T47D (cell line): ENCODE measurements at places on chromosomes 2 and 18.

GRCh38 chr2:8522687-8523086 is 159.2 kb upstream of the ID2 start:
- DNase-seq: no peak

- DNase-seq: peak; percentile 73
Observed at GRCh38 chr18:51278045-51278649, 80.7 kb upstream of the MEX3C start.

- no peak for DNase-seq
Observed at GRCh38 chr18:67243799-67244587, 272.5 kb downstream of the DSEL start.

- DNase-seq: no peak
Observed at GRCh38 chr18:9688036-9688741, 19.9 kb upstream of the RAB31 start.

DNA sequence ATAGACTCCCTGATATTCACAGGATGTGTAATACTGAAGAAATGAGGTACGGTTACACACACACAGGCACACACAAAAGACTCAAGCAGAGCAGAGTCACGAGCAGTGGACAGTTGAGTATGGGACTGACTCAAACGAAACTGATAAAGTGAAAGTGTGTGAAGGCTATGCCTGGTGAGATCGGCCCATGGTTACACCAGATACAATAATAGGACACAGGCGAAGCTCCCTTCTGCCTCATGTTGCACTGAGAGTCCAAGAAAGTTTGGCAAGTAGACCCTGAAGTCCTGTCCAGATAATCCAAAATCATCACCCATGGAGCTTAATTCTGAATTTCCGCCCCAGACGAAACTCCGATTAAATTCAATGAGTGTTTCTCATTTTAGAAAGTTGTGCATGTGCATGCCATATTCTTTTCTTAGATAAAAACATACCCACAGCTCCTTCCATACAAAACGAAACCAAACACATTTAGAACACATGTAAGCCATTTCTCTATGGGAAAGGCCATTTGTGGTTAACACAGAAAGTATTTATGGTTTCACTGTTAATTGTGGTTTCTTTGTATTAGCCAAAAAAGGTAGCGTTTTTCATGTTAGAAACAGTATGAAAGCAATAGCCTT is 567.6 kb downstream of the PLCL1 start:
- DNase-seq: peak; percentile 19

DNA sequence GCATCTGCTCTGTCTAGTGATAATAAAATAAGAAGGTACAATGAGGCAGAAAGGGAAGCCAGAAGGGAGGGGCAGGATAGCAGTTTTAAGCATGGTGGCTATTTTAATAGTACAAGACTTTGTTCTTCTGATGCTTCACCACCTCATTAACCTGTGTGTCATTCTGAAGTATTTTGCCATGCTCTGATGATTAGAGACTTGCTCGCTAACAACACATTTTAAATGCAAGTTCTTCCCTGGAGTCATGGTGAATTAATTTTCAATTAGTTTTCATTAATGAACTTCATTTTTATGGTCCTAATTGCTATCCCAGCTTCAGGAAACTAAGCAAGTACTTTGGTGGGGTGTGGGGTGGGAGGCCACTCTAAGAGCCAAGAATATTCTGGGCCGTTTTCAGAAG is 25.7 kb upstream of the LNPK start:
- no peak for DNase-seq
